ENCODE measurements at places on chromosomes 5 and 9.

GRCh38 chr5:136028090-136028489 lies 698 bp upstream of the TGFBI start:
- no peak for DNase-seq

- no peak for DNase-seq
These were observed 45.6 kb upstream of the IER5L start for GRCh38 chr9:129223551-129224208.

GRCh38 chr5:56610093-56610698 lies 205.2 kb upstream of the MAP3K1 start:
- no peak for DNase-seq

DNA sequence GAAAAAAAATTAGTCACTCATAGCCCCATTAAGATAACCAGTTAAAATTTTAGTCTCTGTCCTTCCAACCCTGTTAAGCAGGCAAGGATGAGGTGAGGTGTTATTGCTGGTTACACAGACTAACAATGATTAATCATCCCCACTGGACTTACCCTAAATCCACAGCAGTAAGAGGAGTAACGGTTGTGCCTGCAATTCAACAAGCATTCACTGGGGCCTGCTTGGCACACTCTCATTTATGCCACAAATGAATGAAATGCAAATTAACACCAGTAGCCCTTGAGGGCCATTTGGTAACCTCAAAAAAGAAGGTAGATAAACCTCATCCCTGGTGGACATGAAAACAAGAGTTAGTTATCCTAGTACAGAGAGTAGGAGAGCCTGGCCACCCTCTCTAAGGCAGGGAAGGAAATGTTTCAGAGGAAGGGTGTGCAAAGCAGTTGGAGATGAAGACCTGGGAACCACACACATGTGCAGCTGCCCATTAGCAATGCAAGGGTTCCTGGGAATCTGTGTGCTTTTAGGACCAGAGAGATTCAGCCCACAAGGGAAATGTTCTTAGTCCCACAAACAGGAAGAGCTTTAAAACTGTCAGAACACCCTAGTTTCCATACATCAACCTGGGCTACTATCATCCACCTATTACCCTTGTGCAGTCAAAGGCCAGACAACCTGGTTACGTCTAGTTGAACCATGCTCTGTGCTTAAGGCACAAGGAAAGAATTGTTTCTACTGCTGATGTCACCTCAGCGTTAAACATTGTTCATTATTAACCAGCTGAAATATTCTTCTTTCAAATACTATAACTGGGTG lies 7.7 kb downstream of the LHFPL2 start:
- DNase-seq: no peak

DNA sequence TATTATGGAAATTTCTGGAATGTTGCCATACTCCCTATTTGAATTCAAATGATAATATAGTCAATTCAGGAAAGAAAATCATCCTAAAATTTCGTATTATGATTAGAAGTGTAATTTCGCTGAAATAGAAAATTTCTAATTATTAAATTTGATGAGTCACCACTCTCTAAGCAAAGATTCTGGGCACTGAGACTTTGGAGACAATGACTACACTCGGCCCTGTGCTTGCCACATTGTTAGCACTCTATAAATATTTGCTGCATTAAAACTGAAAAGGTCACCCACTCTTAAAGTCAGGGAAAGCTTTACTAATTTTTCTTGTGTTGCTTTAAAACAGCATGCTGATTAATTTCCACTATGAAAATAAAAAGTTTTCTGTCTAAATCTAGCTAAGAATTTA lies 240.3 kb downstream of the TLE4 start:
- no peak for DNase-seq

DNA sequence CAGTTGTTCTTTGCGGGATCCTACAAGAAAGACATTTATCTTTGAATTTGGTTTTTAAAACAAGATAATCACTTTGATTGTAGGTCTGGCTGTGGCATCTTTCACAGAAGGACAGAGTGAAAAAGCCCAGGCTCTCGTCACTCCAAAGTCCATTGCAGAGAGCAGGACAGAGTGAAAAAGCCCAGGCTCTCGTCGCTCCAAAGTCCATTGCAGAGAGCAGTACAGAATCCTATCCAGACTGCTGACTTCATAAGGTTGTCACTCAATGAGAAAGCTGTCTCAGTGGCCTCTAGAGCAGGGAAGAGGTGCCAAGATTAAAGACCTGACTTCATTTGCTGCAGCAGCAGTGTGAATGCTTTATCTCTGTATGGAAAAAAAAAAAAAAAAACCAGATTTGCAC lies 16.3 kb upstream of the GPX8 start:
- DNase-seq: no peak

DNA sequence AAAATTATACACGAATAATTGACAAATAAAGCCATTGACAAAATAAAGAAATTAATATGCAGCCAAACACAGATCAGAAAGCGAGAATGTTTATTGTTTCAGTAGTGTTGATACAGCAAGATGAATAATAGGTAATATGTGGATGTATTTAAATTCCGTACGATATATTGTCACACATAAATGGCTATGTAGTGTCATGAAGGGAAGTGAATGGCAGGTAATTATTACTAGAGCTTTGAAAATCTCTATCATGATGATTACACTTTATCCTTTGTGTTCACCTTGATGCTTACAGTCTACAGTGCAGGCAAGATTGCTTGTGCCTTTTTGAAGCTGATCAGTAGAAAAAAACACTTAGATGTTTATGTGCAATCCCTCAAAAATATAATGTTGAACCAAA lies 23.3 kb upstream of the CDH10 start:
- DNase-seq: no peak

GRCh38 chr5:71862507-71863060 lies 143.5 kb downstream of the CARTPT start:
- no peak for DNase-seq

GRCh38 chr5:78476795-78477194 lies 116.4 kb downstream of the SCAMP1 start:
- DNase-seq: no peak

DNA sequence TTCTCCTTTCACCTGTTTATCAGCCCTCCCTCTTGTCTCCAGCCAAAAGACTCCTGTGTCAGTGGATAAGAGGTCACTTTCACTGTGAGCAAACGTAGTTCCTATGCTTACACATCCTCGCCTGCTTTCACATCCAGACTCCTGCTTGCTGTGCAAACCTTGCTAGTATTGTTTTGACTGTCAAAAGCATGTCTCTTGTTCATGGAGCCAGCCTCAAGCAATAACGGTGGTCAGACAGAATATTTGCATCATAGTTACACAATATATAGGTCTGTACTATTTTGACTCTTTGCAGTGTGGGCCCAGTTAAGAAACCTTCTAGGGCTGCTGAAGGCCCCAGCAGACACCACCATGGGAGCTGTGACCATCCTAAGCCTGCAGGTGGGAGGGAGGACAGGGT lies 420.0 kb downstream of the SEMA5A start:
- DNase-seq: no peak

DNA sequence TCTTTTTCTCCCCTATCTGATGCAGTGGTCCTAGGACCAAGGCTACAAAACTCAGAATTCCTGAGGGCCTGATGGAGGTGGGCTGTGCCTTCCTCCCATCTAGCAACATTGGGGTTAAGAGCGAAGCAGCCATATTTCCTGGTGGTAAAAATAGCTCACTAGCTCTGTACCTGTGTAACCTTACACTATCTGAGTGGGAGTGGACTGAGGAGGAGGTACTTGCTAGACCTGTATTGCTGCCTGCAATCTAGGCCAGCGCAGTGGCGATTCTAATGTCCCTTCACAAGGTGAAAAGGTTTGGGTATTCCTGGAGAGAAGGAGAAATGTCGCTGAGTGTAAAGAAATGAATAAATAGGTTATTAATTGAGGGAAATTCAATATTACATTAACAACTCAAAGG lies 80.2 kb upstream of the LIFR start:
- DNase-seq: no peak

- no peak for DNase-seq
These were observed 145.4 kb downstream of the KCTD16 start for GRCh38 chr5:144315994-144316634.

- DNase-seq: no peak
These were observed 122.5 kb upstream of the TMEM161B start for GRCh38 chr5:88391116-88391515.

DNA sequence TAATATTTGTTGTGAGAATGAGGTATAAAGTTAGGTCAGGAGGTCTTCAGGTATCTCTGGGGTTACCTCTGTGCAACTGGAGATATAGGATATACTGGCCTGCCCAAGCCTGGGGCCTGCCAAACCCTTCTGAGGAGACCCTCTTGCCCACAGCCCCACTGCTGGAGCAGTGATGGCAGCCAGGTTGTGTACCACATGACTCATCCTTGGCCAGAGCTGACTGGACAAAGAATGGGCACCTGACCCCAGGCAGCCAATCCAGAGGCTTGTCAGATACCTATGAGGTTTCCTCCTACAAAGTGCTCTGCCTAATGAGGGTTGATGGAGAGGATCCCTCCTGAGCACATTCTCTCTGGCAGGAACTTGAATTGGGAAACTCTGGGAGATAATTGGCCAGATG lies 56.1 kb upstream of the TBC1D2 start:
- no peak for DNase-seq

All from KG1 (cell line).